ENCODE measurements at places on chromosomes 16 and 17.

GRCh38 chr17:56038131-56038530 is 115.1 kb upstream of the ANKFN1 start:
- no peak for DNase-seq

DNA sequence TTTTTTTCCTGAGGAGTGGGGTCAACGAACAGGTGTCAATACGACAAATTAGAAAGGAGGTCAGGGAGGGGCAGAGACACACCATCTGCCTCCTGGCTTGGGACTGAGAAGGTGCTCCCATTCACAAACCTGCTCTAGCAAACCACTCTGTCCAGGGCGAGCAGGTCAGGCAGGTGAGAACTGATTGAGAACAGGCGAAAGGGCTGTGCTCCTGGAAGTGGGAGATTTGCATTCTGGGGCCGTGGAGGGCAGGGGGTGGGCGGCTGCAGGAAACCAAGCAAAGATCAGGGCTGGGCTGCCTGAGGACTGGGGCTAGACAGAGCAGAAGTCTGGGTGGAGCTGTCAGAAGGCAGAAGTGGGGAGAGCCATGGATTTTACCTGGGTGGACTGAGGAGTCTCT is 98.9 kb upstream of the NLRP1 start:
- DNase-seq, result no peak

GRCh38 chr16:58814348-58814801 is 80.3 kb upstream of the GOT2 start:
- no peak for DNase-seq

DNA sequence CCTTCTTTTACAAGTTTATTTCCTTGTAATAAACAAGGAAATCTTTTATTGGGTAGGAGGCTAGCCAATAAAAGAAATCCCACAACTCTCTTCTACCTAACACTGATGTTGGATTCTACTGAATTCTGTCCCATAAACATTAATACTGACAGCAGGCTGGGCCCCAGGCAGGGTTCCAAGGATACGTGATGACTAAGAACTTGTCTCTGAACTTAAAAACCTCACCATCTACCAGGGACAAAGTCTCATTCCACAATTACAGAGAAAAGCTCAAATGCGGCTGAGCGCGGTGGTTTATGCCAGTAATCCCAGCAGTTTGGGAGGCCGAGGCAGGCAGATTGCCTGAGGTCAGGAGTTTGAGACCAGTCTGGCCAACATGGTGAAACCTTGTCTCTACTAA is 64.9 kb downstream of the ARHGAP17 start:
- DNase-seq, result no peak
